Stimulated activated CD4-positive, alpha-beta T cell treated with anti-CD3 and anti-CD28 coated beads, Interleukin-4, amount 100 ng/mL, for 24 hours (primary cell): ENCODE measurements at places on chromosomes 2 and 18.

GRCh38 chr2:120602251-120602650 lies 133.4 kb upstream of the GLI2 start:
- no peak for DNase-seq

DNA sequence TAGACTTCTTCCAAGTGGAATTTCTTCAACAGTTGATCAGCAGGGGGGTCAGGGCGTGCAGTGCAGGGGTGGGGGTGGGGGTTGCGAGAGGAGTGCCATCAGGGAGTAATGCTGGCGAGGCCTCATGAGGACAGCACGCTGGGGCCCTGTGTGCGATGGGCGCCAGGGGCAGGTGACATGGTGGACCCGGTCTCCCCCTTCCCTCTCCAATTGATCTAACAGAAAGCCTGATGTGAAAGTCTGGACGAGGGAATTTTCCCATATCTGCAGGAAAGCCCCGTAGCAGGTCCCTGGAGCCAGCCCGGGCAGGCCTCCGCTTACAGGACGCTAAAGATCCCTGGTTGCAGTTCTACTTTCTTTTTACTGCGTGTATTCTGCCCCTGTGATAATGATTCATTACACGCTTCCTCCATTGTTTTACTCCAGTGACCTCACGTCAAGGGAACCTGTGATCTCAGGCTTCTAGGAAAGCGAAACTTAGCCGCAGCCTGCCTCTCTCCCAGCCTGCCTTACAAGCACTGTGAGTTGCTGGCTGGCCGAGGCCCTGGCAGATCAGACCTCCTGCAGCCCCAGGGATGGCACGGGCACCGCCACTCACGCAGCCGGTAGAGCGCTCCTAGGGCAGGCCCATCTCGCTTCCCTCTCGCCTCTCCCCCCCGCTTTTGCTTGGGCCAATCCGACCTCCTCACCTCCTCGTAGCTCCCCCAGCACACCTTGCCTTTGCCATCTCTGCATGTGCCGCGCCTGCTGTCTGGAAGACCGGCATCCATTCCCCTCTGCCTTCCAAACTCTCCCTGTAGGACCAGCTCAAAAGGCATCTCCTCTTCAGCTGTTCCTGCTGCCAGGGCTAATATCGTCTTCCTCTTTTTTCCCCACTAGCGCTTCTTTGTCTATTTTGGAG lies 19.2 kb downstream of the NEURL3 start:
- peak; percentile 84 for DNase-seq

- DNase-seq = no peak
Observed at GRCh38 chr2:150475479-150476250, 11.8 kb downstream of the RND3 start.

DNA sequence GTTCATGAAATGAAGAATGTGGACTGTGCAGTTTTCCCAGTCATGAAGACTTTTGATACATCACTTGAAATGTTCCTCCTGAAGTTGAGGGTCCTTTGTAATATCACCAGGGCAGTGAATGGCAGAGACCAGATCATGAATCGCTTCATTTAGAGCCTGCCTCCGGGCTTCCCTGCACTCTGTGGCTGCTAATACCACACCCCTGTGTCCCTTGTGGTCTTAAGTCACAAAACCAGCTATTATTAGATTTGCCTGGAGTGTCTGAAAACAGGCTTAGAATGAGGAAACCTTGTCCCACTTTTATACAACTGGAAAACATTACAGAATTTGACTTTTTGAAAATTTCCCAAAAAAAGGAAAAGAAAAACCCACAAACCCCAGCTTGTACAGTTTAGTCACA lies 147.9 kb downstream of the MGAT5 start:
- no peak for DNase-seq

GRCh38 chr2:226079671-226080181 lies 680.2 kb downstream of the NYAP2 start:
- DNase-seq = no peak

DNA sequence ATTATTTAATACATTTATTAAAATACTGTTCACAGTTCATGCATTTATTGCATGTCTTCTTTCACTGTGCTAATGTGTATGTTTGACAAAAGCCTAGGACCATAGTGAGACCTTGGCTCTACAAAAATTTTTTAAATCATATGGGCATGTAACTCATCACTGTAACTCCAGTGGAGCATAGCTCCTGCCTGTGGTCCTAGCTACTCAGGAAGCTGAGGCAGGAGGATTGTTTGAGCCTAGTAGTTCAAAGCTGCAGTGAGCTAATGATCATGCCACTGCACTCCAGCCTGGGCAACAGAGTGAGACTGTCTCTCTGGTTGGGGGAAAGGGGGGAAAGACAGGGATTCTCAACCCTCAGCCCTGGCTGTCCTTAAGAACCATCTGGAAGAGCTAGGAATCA lies 137.8 kb downstream of the PRKCE start:
- no peak for DNase-seq

- DNase-seq = no peak
Observed at GRCh38 chr18:65821911-65822310, 71.1 kb downstream of the CDH7 start.

GRCh38 chr18:50666536-50666935 lies 106.6 kb downstream of the MAPK4 start:
- no peak for DNase-seq

DNA sequence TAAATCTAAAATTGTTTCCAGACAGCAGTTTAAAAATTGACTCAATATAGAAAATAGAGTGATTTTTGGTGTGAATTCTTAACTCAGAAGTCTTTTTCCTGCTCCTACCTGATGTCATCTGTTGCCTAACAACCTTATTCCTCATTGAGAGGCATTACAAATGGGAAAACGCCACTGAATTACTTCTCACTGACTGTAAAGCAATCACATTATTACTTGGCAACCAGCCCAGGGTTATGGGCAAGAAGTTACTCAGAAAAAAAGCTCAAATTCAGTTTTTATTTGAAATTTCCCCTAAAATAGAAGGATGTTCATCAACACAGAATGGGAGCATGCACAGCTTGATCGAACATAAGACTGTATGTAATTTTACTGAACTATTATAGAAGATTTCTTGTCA lies 201.8 kb upstream of the GULP1 start:
- no peak for DNase-seq

- DNase-seq = no peak
Observed at GRCh38 chr2:54589340-54590215, 133.5 kb downstream of the SPTBN1 start.

DNA sequence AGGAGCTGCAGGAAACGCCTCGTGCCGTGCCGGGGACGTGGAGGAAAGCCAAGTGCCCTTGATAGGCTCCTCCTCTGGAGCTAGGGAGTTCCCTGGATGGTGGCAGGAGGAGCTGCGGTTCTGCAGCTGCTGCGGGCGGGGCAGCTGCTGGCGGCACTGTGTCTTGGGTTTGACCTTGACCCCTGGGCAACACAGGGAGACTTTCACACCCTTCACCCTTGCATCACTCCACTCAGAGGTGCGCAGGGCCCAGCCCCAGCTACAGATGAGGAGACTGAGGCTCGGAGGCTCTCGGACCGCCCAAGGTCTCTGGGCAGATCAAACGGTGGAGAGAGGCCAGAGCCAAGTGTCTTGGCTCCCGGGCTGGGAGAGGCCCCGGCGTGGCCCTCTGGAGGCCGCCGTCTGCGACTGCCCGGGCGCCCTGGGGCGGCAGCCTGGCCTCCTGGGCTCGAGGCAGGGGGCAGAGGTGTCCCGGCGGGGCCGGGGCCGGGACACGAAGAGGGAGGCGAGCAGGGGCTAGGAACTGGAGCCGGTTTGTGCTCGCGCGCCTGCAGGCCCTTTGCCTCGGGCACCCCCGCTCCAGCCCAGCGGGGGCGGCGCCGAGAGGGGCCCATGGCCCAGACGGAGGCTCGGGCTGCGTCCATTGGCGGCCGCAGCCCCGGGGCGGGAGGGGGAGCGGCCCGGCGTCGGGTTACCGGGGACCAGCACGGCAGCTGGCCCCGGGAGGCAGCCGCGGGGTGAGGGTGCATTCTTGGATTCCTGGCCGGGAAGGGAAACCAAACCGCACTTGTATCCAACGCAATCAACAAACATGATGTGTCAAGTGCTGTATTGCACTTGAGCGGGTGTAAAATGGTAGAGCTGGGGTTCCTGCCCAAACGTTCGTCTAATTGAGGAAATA lies 129.6 kb upstream of the SLC1A4 start:
- no peak for DNase-seq

DNA sequence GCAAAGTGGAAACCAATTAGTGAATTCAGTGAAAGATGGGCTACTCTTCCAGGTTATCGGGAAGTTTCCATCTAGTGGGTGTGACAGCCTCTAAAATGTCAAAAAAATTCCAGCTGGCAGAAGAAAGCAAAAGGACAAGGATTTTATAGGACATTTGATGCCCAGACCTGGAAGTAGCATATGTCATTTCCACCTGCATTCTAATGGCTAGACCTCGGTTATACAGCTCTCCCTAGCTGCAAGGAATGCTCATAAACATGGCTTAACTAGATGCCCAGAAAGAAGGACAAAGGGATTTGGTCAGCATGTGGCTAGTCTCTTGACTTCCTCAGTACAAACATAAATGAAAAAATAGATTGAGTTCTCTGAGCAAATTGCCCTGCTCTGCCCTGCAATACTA lies 215.4 kb downstream of the NYAP2 start:
- DNase-seq = no peak

DNA sequence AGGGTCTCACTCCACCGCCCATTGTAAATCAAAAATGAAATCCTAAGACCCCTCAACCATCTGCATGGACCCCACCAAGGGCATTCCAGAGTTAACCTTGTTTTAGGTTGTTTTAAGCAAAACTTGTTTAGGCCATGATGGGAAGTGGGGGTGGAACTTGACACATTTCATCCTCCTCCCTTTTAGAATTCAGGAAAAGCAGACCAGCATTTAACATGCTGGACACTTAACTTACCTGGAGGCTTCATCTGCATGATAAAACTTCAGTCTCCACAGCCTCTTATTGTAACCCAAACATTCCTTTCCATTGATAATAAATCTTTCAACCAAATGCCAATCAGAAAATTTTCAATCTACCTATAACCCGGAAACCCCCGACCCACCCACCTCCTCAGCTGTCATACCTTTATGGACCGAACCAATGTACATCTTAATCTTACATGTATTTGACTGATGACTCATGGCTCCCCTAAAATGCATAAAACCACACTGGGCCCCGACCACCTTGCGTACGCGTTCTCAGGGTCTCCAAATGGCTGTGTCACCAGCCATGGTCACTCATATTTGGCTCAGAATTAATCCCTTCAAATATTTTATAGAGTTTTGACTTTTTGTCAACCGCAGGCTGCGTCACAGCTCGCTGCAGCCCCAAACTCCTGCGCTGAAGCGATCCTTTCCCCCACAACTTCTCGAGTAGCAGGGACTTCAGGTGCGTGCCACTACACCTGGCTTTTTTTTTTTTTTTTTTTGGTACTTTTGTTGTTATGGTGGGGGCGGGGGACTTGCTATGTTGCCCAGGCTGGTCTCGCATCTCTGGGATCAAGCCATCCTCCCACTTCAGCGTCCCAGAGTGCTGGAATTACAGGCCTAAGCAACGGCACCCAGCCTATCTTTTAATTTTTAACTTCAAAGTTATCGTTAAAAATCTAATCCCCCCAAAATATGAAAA lies 917 bp downstream of the MPPE1 start:
- no peak for DNase-seq

DNA sequence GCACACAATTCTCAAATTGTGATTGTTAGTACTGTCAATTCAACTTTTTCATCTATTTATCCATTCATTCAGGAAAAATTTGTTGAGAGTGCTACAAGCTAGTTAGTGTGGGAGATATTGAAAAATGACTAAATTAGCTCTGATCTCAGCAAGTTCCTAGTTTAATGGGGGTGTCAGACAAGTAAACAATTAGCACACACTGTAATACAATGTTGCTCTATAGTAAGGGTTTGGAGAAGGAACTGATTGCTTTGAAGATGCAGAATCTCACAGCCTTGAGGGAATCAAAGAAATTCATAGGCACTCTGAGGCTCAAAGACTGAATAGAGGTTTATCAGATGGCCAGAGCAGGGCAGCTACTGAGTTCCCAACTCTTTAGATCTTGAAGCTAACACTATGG lies 6.8 kb upstream of the CCNYL1 start:
- DNase-seq = no peak

DNA sequence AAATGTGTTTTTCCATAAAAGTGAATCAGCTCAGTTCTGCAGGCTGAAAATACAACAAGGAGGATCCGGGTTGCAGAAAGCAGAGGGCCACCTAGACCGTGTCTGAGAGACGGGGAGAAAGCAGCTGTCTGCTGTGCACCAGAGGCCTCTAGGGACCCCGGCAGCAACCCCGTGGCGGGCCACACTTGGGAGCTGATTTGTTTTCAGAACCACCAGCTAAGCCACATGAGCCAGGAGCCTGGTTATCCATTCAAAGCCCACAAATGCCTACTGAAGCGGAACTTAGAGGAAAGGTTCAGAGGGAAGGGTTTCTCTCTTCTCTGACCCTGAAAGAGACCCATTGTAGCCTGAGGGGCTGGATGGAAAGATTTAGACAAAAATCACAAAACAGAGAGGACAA lies 28.4 kb upstream of the ID2 start:
- no peak for DNase-seq

- DNase-seq = no peak
Observed at GRCh38 chr2:86142436-86143257, 36.6 kb downstream of the PTCD3 start.

GRCh38 chr2:156346731-156347130 lies 14.2 kb upstream of the NR4A2 start:
- DNase-seq = no peak

DNA sequence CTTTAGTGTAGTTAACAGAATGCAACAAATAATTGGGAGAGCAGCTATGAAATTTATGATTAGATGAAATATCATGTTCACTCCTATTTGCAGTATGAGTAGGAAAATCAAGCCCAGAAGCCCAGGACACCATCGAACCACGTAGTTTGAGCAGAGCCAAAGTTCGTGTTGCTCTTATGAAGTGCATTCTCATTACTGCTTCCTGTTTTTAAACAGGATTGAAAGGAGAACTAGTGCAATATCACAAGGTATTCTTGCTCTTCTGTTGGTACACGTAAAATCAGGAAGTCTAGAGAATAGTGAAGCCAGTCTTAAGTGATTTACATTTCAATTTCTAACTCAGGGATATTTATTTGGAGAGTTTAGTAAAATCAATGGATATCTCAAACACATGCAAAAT lies 21.1 kb downstream of the ARHGAP15 start:
- no peak for DNase-seq

- DNase-seq = no peak
Observed at GRCh38 chr2:185567940-185568339, 170.7 kb upstream of the FSIP2 start.

GRCh38 chr18:42196651-42197050 lies 241.6 kb downstream of the PIK3C3 start:
- DNase-seq = no peak

DNA sequence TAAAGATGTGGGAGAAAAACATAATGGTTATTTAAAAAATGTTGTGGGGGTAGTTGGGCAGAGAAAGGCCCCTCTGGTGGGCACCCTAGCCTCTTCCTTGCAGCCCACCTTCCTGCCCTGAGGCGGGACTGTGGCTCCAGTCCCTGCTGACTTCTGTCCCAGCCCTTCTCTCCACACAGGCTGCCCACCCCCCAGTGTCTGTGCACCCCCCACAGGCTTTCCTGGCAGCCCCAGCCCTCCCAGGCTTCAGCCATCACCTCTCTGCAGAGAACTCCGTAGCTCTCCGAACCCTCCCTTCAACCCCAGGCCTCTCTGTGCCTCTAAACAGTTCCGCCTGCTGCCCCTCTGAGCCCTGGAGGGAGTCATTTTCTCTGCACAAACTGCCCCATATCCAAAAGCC lies 75.4 kb downstream of the DYSF start:
- DNase-seq = no peak
